ENCODE measurements at places on chromosomes 12 and 14.
A peak's percentile ranks its signal among the peaks of the same experiment; 100 is the strongest.

GRCh38 chr14:69716478-69717187, 50.3 kb upstream of the SRSF5 start:
- DNase-seq, result no peak

GRCh38 chr12:123242116-123242904, 9.1 kb downstream of the MTRFR start:
- no peak for DNase-seq

GRCh38 chr12:117587631-117588287, 226.3 kb upstream of the NOS1 start:
- peak; percentile 50 for DNase-seq

GRCh38 chr12:106315523-106315922, 13.0 kb downstream of the TCP11L2 start:
- DNase-seq, result no peak

- no peak for DNase-seq
These were observed 170.0 kb downstream of the CCDC91 start for GRCh38 chr12:28360253-28360652.

- no peak for DNase-seq
These were observed 132.9 kb upstream of the DAAM1 start for GRCh38 chr14:59055439-59056045.
